NCI-H774 (cell line): ENCODE measurements at places on chromosomes 2 and 18.

DNA sequence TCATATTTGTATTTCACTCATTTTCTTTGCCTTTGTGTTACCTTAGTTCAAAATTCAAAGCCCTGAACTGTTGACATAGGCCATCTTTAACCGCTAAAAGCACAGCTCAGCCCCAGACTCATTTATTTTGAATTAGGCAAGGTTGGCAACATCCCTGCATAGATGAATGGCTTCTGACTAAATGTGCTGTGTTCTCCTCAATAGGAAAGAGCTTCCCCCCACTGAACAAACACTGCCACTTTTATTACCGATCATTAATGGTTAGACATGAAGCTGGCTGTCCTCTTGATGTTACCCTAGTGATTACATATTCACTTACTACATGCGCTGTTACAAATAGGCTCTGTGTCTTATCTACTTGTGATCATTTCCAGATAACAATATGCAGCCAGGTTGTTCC, 170.7 kb downstream of the ADCYAP1 start:
- DNase-seq: peak; percentile 89

GRCh38 chr2:33421820-33422219, 54.6 kb upstream of the RASGRP3 start:
- DNase-seq: no peak

DNA sequence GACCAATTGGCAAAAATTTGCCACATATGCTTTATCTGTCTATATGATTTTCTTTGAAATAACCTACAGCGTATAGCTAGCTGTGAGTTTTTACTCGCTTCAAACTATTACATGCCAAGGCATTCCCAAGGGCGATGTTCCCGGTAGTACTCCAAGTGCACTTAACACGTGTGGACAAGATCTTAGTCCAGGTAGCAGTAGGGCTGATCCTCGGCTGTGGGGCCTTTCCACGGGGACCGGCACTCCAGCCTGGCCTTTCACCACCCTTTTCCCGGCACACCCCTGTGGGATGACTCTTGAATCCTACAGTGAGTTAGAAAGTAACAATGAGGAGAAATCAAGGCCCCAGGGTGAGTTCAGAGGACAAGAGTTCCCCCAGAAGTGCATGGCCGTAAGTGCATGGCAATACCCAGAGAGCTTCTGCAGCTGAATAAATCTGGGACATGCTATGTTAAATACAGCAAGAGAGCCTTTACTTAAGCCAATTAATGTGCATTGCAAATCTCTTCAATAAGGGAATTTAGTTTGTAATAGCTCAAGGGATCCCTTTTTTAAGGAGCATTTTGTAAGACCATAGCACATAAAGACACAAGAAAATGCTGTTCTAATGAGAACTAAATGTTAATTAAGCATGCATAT, 26.4 kb downstream of the CHMP1B start:
- no peak for DNase-seq

- DNase-seq: no peak
These were observed 14.2 kb downstream of the GALNT5 start for GRCh38 chr2:157271590-157272203.

GRCh38 chr2:158808426-158808825, 13.3 kb downstream of the DAPL1 start:
- DNase-seq: no peak
